ENCODE measurements at places on chromosomes 2 and 18.

GRCh38 chr2:130241041-130241707 lies 42.9 kb upstream of the TUBA3E start:
- no peak for DNase-seq

- no peak for DNase-seq
These were observed 62.8 kb downstream of the INO80D start for GRCh38 chr2:206023183-206023582.

- DNase-seq = peak; percentile 98
These were observed 2.4 kb downstream of the FHL2 start for GRCh38 chr2:105396254-105397024.

GRCh38 chr2:221929259-221929658 lies 357.2 kb upstream of the EPHA4 start:
- DNase-seq = no peak

- DNase-seq = no peak
These were observed 276.1 kb upstream of the SIX2 start for GRCh38 chr2:45285311-45285710.

GRCh38 chr2:111950236-111950635 lies 51.8 kb downstream of the MERTK start:
- DNase-seq = no peak

Data from BJ (cell line).